AG04450 (cell line): ENCODE measurements at places on chromosomes 1 and 21. TPM values are rescaled to one million over a fixed set of nuclear protein-coding genes. Genes with fewer than 3 reads are reported as not detected.

GRCh38 chr1:215595231-215595630 is 28.1 kb downstream of the KCTD3 start:
- DNase-seq: no peak

DNA sequence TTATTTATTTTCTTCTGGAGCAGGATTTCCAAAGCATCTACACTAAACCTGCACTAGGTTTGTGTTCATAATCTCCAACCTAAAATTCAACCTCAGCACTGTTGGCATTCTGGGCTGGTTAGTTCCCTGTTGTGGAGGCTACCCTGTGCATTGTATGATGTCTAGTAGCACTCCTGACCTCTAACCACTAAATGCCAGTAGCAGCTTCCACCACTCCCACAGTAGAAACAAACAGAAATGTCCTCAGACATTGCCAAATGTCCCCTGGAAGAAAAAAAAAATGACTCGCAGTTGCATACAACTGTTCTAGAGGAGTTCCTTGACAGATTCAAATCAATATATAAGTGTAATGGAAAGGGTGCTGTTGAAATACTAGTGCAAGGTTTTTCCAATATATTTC is 18.9 kb downstream of the GRIK1 start:
- DNase-seq: no peak

GRCh38 chr21:31526040-31526439 is 133.5 kb upstream of the SOD1 start:
- no peak for DNase-seq

DNA sequence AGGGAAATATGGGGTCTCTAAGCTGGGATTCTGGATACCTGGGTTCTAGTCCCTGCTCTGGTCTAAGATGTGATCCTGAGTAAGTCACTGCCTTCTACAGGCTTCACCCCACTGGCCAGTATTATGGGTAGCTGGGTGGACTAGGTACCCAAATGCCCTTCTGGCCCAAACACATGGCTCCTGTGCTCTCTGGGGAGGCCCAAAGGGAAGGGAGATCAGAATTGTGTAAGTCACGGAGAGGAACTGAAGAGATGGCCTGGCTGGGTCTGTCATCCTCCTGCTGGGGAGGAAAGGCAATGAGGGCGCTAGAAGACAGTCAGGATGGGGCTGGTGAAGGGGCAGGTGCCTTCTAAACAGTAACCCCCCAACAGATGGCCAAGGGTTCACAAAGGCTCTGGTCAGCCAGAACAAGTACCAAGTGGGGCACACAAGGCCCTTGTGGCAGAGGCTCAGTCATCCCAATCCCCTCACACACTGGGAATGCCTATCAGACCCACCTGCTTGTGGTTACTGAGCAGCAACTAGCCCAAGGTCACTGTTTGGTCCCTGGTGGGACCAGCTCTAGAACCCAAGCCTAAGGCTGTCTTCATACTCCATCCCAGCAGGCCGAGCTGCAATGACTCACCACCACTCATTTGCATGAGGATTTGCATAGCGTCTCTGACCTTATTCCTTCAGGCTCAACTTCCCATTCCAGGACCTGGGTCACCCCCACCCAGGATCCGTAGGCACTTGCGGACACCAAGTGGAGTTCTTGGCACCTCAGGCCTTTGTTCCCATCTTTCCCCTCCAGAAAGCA is 9.2 kb downstream of the MEF2D start:
- no peak for DNase-seq

LRRC71 gene
- polyA plus RNA-seq: not detected in 2 replicates

KANK4 gene
- polyA plus RNA-seq: not detected in 2 replicates

CD101 gene
- 0.02 TPM in 1 of 2 replicates, not detected in the other for polyA plus RNA-seq
